Central memory CD4-positive, alpha-beta T cell (primary cell): ENCODE measurements at places on chromosomes 5 and 9.

GRCh38 chr5:1199649-1200494 lies 1.5 kb upstream of the SLC6A19 start:
- no peak for DNase-seq

GRCh38 chr9:36677611-36678010 lies 104.9 kb downstream of the MELK start:
- no peak for DNase-seq

DNA sequence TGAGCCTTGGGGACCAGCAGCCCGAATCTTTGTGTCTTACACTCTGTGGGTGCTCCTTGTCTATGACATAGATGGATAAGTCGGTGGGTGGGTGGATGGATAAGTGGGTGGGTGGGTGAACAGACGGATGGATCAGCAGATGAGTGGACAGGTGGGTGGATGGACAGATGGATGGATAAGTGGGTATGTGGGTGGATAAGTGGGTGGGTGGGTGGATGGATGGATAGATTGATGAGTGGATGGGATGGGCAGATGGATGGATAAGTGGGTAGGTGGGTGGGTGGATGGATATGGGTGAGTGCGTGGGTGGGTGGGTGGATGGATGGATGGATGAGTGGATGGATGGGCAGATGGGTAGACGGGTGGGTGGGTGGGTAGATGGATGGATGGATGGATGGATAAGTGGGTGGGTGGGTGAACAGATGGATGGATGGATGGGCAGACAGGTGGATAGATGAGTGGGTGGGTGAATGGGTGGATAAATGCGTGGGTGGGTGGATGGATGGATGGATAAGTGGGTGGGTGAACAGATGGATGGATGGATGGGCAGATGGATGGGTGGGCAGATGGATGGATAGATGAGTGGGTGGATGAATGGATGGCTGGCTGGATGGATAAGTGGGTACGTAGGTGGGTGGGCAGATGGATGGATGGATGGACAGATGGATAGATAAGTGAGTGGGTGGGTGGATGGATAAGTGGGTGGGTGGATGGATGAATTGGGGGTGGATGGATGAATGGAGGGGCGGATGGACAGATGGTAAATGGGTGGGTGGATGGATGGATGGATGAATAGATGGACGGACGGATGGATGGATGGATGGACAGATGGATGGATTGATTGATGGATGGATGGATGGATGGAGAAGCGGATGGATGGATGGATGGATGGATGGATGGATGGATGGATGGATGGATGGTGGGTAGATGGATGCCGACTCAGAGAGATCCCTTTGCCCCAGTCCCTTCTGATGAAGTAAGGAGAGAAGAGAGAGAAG lies 121.2 kb downstream of the VAV2 start:
- DNase-seq: no peak

GRCh38 chr9:120326049-120326693 lies 253.8 kb downstream of the CDK5RAP2 start:
- DNase-seq: no peak

- no peak for DNase-seq
These were observed 160.0 kb downstream of the CCDC192 start for GRCh38 chr5:127863161-127863560.

DNA sequence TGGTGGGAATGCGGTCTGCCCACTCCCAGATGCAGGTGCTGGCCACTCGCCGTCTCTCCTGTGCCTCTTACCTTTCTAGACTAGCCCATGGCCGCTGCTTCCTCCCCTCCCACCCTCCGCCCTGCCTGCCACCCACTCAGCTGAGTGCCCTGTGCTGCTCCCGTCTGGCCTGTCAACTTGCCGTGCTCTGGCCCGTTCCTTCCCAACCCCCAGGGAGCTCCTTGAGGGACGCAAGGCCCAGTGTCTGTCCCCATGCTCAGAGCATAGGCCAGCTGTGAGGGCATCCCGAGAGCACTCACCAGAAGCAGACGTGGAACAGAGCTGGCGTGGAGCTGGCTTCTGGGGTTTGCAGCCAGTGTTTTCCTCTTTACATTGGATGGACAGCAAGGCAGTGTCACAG lies 20.2 kb downstream of the HNRNPH1 start:
- no peak for DNase-seq
